Skin of body (tissue), 3 donors: ENCODE measurements at places on chromosomes 7 and 10. TPM values are rescaled to one million over a fixed set of nuclear protein-coding genes. Genes with fewer than 3 reads are reported as not detected.

The MNX1 gene
- total RNA-seq, result not detected

The IL2RA gene
- total RNA-seq, result 0.30 TPM

The SYPL1 gene
- 89.5 TPM for total RNA-seq

The TYSND1 gene
- 10.2 TPM for total RNA-seq

The PLAU gene
- 29.1 TPM for total RNA-seq

The TMEM229A gene
- total RNA-seq, result not detected

The FKBP6 gene
- not detected for total RNA-seq

The ANKRD61 gene
- total RNA-seq, result not detected

The PANK1 gene
- 17.3 TPM for total RNA-seq

The RABGEF1 gene
- total RNA-seq, result 28.1 TPM

The ZNF438 gene
- total RNA-seq, result 6.6 TPM

The RBM20 gene
- total RNA-seq, result 2.4 TPM

The FAM200A gene
- 6.8 TPM for total RNA-seq

The GHRHR gene
- not detected for total RNA-seq

The LBX1 gene
- total RNA-seq, result 0.20 TPM

The DGKB gene
- 2.9 TPM for total RNA-seq

The ASB10 gene
- 0.69 TPM for total RNA-seq

The MBL2 gene
- not detected for total RNA-seq

The FAM25C gene
- total RNA-seq, result not detected

The UNC5B gene
- total RNA-seq, result 11.2 TPM

The TFEC gene
- total RNA-seq, result 2.2 TPM

The TSPAN33 gene
- total RNA-seq, result 6.2 TPM

The INTS15 gene
- total RNA-seq, result 16.2 TPM

The CTAGE15 gene
- 5.9 TPM for total RNA-seq

The FRMD4A gene
- 33.3 TPM for total RNA-seq

The ASAH2B gene
- 3.4 TPM for total RNA-seq

The GPNMB gene
- 208 TPM for total RNA-seq

The SPDYE1 gene
- 0.10 TPM for total RNA-seq
